ENCODE measurements at places on chromosomes 7 and 10. TPM values are rescaled to one million over a fixed set of nuclear protein-coding genes. Genes with fewer than 3 reads are reported as not detected.
A peak's percentile ranks its signal among the peaks of the same experiment; 100 is the strongest.

GRCh38 chr10:78181381-78182055 is 147.9 kb downstream of the RPS24 start:
- no peak overlapping the region for H3K27ac ChIP-seq
- H3K4me1 ChIP-seq, result no peaks in the 10 kb centered on the region
- no peaks in the 10 kb centered on the region for H3K36me3 ChIP-seq
- DNase-seq, result no peak

DNA sequence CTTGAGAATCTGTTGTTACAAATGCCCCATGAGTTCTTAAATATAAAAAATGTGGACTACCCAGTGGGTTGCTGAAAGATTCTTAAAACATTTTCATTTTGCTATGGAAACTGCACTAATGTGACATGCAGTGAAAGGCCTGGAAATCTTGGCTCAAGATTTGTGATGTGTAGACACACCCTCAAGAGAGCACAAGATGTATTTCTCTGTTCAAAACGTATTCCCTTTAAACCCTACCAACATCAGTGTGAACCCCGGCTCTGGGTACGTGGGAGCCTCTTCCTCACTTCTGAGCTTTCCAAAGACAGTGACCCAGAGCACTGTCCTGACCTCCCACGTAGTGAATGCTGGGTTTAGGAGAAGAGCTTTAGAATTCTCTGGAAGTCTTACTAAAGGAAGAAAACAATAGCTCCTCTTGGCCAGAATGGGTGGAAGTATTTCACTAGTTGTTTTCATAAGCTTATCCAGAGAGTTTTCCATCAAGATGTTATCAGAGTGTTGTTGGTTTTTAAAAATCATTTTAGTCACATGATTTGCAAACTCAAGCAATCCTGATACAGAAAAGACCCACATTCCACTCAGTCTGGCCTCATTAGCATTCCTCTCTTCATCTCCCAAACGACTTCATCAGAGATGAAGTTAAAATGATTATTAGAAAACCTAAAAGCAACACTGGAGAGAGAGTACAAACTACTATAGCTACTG is 81.5 kb upstream of the AFAP1L2 start:
- no peaks in the 10 kb centered on the region for H3K4me1 ChIP-seq
- H3K27ac ChIP-seq, result no peak overlapping the region
- no peak for DNase-seq
- H3K36me3 ChIP-seq, result no peaks in the 10 kb centered on the region
- peaks cover 19% of the 10 kb centered on the region for H3K27me3 ChIP-seq

DNA sequence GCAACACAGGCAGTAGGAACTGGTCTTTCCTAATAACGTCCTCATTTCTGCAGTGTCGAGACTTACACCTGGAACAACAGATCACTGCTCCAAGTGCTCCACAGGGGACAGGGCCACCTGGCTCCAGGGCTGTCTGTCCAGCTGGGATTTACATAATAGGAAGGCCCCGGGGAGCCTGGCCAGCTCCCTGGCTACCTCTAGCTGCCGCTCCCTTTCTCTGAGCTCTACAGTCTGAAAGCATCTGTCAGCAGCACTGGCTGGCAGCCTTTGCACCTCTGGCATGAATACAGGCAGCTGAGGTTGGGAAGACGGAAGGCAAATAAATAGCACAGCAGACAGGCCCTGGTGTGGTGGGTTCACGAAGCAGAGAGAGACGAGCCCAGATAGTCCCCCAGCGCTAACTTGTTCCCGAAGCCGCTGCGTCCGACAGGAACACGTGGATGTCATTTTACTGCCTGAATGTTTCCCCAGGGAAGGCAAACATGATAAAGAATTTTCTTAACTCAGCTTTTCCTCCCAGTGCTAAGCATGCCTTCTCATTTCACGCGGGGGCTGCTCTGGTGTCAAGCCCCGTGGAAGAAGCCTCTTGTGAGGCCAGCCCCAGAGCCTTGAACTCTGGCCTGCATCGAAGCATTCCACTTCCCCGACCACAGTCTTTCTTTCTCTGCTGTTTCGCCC is 105.4 kb downstream of the ITIH5 start:
- no peak overlapping the region for H3K4me3 ChIP-seq
- no peak overlapping the region for H3K27ac ChIP-seq
- no peaks in the 10 kb centered on the region for H3K36me3 ChIP-seq
- peaks cover 21% of the 10 kb centered on the region for H3K27me3 ChIP-seq
- peak; percentile 45 for DNase-seq
- no peaks in the 10 kb centered on the region for H3K4me1 ChIP-seq

DNA sequence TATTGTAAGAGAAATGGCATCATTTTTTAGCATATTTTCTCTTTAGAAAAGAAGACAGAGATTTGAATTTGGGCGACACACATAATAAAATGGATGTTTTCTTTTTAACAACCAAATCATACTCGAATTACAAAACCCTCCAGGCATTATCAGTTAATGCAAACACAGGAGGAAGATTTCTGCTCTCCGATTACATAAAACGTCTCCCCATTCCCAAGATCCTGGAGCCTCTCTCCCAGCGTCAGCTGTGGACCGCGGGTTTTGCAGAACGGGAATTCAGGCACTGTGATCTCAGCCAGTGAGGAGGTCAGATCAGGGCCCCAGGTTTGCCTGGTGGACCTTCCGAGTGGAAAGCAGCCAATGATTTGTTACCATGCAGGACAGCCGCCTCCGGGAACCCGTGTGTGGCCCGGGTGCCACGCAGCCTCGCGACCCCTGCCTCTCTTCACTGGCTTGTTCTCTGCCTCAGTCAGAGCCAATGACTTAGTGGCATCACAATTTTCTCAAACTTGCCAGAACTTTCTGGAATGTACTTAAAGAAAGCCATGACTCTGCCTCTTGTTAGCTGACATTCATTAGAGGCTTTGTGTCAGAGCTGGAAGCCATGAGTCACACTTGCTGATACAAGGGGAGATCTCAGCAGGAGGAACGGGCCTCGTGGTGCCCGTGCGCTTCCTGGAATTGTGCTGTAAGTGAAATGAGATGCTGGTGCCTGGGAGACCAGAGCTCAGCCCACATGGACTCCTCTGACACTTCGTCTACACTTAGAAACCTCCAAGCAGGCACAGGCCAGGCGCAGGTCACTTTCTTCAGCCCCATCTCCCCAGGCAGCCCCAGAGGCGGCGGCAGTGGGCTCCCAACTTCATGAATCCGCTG is 246.1 kb downstream of the KLF6 start:
- peak; percentile 99 for DNase-seq
- H3K27me3 ChIP-seq, result no peaks in the 10 kb centered on the region
- H3K4me1 ChIP-seq, result peaks cover 41% of the 10 kb centered on the region
- H3K27ac ChIP-seq, result peak overlapping the region; percentile 94

- H3K36me3 ChIP-seq, result no peaks in the 10 kb centered on the region
- no peaks in the 10 kb centered on the region for H3K27me3 ChIP-seq
- no peak overlapping the region for H3K4me3 ChIP-seq
- no peak overlapping the region for H3K27ac ChIP-seq
- no peaks in the 10 kb centered on the region for H3K4me1 ChIP-seq
- DNase-seq, result no peak
Measured at GRCh38 chr10:82211346-82211745, 336.4 kb downstream of the NRG3 start.

- H3K27me3 ChIP-seq, result no peaks in the 10 kb centered on the region
- H3K4me1 ChIP-seq, result no peaks in the 10 kb centered on the region
- no peaks in the 10 kb centered on the region for H3K36me3 ChIP-seq
- no peak for DNase-seq
- H3K27ac ChIP-seq, result no peak overlapping the region
Measured at GRCh38 chr7:122055073-122055472, 89.0 kb downstream of the AASS start.

GRCh38 chr7:46811529-46811928 is 770.4 kb downstream of the TNS3 start:
- peak overlapping the region; percentile 27 for H3K4me3 ChIP-seq
- peak overlapping the region; percentile 85 for H3K27ac ChIP-seq
- peak; percentile 98 for DNase-seq
- no peaks in the 10 kb centered on the region for H3K36me3 ChIP-seq
- H3K27me3 ChIP-seq, result no peaks in the 10 kb centered on the region
- H3K4me1 ChIP-seq, result peaks cover 41% of the 10 kb centered on the region

DNA sequence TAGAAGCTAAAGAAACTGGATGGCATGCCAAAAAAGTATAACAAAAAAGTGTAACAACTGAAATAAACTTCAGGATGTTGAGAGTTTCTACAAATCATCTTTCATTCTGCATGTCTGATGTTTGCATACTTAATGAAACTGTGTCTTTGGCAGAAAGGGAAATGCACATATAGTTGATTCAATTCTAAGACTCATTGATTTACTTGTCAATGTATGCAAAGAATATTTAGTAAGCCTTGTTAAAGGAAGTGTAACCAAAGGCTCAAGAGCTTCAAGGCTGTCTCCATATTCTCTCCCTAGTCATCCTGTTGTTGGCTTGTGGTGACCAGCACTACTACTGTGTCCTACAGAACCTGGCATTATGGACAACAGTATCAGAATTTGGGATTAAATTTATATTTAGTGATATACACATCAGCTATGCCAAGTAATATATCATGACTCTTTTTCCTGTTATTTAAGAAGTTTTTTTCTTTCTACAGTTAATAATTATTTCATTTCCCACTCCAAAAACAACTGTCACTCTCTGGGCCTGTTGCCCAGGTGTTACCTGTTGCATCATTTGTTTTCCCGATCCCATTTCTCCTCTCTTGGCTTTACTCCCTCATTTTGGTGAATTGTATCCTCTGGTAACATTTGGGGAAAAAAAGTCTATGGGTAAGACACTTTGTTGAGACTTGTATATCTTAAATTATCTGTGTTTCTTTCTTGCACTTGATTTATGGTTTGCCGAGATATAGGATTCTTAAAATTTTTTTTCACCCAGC is 226.6 kb upstream of the BMPER start:
- no peaks in the 10 kb centered on the region for H3K27me3 ChIP-seq
- DNase-seq, result no peak
- H3K4me1 ChIP-seq, result peaks cover 4% of the 10 kb centered on the region
- H3K36me3 ChIP-seq, result no peaks in the 10 kb centered on the region

The ZDHHC4 gene
- 55.4 TPM for total RNA-seq

The ANLN gene
- total RNA-seq, result 57.5 TPM

The PDE1C gene
- total RNA-seq, result 43.1 TPM

The ADD3 gene
- 128 TPM for total RNA-seq
